D721Med (cell line): ENCODE measurements at places on chromosomes 13 and 19.
A peak's percentile ranks its signal among the peaks of the same experiment; 100 is the strongest.

DNA sequence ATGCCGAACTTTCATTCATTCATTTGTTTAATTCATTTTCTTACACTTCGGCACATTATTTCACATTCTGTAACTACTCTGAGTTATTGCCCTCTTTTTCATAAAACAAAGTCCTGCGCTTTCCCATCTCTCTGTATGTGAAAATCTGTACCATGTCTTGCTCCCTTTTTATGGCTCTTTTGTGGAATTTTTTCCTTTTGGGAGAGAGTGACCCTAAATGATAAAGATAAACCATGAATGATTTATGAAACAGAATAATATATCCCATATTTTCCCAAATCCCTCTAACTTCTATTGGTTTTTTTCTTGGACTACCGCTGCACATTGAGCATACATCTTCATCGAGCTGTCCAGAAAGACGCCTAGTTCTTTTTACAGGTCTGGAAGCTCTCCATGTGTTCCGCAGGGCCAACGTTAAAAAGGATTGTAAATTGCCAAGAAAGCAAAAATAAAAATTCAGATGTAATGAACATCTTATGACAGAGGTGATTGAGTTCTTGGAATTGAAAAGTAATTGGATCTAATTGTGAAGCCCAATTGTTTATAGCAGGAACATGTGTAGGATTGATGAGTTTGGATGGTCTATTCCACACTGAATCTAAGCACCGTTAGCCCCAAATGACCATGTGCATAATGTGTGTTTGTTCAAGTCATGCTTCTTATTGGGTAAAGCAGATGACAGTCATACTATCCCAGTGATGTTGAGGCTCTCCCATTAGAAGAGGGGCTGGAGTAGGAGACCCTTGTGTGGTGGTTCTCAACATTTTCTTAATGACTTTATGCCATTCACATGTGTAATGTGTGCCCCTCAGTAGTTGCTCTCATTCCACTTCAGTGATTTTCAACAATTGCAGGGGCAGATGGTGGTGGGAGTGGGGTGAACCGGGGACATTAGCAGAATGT is 378.9 kb downstream of the DLEU7 start:
- no peak for DNase-seq

DNA sequence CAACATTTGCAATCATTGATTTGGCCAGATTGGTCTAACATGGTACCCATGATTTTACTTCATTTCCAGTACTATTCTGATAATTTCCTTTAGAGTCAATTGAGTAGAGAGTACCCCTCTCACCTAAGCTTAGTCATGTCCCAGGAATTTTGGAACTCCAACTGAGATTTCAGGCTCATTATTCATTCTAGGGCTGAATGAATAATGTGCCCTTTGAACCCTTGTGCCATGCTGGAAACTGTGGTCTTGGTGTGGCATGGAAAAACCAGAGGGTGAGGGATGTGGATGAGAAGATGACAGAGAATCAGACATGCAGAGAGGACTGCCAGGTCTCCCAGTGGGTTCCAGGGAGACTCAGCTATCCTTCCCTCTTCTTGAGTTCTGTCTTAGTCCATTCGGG is 30.2 kb downstream of the ITM2B start:
- no peak for DNase-seq

- DNase-seq: no peak
Observed at GRCh38 chr19:45906221-45906620, 3.8 kb upstream of the MYPOP start.

GRCh38 chr19:1852581-1853128 is 4.4 kb upstream of the REXO1 start:
- no peak for DNase-seq

- no peak for DNase-seq
Observed at GRCh38 chr13:98974053-98974452, 3.8 kb downstream of the DOCK9 start.

DNA sequence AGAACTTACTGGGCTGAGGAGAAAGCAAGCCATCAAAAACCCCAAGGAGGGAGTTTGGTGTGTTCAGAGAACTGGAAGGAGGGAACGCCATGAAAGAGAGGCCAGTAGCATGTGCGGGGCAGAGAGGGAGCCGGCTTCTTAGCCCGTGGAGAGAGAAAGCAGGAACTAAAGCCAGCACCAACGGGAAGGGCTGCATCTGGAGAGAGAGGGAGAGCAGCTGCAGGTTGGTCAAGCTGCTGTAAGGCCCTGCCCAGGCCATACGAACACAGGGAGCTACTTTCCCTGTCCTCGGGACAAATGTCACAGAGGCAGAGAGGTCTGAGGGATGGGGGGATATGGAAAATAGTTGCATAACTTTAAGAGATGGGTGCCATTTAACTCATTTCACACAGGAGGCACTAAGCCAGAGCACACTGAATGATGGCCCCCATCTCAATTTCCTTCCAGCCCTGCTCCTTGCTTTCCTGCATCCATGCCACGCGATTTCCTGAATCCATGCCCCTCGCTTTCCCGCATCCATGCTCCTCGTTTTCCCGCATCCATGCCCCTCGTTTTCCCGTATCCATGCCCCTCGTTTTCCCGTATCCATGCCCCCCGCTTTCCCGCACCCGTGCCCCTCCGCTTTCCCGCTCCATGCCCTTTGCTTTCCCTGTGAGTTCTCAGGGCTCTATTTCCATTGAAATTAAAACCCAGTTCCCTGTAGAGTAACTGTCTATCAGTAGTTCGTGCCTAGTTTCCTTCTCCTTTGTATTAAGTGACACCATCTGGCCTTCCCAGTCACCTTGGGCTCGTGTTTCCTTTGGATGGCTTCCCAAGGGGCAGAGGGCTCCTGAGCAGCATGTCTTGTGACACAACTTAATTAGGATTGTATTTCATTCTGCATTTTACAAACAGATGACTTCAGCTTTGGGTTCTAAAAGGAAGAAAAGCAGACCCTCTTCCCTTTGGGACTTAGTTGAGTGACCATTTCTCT is 31.5 kb upstream of the TPT1 start:
- no peak for DNase-seq

DNA sequence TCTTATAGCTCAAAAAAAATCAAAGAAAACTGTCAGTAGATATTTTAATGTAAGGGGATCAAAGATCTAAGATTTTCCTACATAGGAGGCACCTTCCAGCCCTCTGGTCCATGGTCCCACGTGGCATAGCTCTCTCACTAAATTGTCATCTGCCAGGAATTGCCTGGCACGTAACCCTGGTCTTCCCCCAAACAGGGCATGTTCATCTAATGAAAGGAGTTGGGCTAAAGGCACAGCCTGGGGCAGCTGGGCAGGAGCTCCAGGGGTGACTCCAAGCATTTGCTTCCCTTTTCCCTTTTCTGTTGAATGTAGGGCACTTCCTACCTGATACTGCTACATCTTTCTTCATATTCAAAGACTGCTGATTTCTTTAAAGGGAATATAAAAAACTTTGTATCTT is 148.7 kb downstream of the COL4A1 start:
- no peak for DNase-seq

DNA sequence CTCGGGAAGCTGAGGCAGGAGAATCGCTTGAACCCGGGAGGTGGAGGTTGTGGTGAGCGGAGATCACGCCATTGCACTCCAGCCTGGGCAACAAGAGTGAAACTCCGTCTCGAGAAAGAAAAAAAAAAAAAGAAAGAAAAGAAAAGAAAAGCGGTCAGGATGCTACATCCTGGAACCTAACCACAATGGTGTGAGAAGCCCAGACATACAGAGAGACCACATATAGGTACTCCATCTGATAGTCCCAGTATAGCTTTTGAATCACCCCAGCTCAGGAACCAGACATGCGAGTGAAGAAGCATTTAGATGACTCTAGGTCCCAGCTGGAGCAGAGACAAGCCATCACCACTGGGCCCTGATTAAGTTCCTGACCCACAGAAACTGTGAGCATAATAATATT is 3.2 kb downstream of the IFNL1 start:
- no peak for DNase-seq

DNA sequence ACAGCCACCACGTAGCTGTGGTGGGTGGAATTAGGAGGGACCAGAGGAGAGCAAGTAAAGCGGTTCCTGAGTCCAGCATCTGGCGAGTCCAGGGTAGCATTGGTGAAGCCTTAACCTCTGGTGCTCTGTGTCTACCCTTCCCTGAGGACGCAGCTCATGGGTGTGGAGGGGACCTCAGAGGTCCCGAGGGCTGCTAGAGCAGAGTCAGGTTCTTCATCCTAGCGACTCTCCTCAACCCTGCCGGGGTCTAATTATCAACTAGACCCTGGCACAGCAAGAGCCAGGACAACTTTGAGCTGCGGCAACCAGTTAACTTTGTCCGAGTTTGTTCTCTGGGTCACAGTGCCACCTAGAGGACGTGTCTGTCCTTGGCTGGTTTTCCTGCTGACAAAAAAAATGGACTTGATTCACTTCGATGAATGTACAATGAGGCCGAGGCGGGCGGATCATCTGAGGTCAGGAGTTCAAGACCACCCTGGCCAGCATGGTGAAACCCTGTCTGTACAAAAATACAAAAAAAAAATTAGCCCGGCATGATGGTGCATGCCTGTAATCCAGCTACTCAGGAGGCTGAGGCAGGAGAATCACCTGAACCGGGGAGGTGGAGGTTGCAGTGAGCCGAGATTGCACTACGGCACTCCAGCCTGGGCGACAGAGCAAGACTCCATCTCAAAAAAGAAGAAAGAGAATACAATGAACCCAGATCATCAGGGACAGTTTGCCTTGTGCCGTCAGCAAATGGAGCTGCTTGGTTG is 25.0 kb downstream of the TSSK6 start:
- peak; percentile 89 for DNase-seq

DNA sequence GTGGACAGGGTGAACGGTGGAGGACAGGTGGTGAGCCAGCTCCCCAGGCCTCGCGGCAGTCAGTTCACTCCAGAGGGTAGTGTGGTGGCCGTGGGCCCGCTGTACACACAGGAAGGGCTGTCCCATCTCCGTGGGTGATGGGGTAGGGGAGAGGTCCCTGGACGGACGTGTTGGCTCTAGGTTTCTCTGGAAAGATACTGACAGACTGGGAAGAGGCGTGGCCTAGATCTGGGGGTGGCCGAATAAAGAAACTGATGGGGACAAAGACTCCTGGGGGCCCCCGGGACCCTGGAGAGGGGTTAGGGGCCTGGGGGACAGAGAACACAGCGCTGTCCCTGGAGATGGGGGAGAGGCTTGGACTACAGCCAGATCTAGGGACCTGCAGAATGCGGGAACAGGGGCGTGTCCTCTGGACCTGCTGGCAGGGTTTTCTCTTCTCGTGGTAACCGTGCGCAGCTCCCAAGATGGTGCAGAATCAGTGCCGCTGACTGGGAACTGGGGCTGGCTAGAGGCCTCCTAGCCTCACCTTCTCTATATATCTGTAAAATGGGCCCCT is 4.0 kb upstream of the PRAM1 start:
- DNase-seq: no peak

DNA sequence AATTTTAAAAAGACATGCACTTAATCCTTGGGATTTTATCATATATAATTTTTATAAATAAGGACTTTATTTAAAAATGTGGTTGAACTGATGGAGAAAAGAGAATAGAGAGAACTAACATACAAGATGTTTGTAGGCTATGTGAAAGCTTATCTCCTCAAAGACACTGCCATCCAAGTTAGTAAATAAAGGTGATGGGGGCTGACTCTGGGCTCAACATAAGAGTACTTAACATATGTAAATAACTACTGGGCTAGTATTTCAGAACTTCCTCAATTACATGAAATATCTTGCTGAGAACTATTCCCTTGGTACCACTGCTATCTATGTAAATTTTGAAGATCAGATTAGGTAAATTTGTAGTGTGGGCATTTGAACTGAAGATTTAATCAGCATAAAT is 1017.3 kb upstream of the PCDH20 start:
- DNase-seq: no peak

DNA sequence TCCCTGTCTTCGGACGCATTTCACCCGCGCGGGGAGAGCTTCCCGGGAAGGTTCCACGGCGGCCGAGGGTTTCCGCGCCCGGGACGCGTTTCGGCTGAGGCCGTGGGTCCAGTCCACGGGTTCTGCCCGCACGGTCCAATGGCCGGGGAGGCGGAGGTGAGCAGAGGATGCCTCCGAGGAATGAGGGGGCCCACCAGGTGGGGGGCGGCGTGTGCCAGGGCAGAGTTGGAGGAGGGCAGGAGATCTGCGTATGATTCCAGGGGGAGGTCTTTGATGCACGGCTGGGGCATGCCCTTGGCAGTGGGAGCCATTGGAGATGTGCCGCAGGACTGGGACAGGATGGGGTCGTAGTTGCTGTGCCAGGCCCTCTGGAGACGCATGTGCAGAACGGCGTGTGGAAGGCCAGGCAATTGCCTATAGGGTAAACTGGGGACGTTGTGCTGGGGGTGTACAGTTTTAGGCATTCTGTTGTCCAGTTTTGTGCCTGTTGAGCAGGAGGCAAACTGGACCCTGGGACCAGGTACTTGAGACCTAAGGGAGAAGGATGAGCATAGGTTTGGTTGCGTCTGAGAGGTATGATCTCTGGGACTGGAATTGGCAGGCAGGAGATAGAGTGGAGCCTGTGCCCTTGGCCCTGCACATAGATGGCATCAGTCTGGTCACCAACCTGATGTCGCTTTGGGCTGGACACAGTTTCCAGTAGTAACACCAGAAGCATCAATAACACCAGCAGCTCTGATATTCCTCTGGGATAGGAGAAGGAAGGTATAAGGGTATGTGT is 751 bp downstream of the ZNF584 start:
- DNase-seq: no peak

DNA sequence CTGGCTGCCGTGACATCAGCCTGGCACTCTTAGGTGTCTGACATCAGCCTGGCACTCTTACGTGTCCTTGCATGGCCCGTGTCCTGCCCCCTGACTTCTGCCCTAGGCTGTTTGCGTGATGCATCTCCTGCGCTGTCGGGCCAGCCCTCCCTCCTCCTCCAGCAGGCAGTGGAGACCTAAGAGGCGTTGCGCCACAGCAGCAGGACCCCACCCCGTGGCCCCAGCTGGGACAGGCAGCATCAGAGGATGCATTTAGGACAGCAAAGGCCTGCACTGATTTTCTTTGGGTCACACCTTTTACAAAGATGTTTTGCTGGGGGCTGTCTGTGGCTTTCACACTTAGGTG is 65.3 kb downstream of the GPR12 start:
- DNase-seq: no peak

GRCh38 chr19:29532097-29532496 is 6.3 kb downstream of the VSTM2B start:
- no peak for DNase-seq

DNA sequence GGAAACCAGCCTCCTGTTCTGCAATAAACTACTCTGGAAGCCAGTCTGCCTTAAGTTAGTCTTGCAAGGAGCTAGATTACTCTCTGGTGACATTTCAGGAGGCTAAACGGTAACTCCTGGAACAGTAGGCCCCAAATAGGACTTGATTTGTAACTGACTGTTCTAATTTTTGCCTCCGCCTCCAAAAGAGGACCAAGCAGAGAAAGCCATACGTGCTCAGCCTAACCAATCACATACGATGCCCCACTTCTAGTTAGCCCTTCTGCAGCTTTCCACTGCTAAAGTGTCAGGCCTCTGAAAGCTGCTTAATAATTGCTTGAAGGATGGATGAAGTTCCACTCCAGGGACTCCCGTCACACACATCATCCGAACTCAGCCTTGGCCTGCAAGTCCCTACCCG is 744 bp downstream of the ZNF805 start:
- DNase-seq: no peak

GRCh38 chr13:30158774-30159445 is 148.4 kb downstream of the KATNAL1 start:
- no peak for DNase-seq

- no peak for DNase-seq
Observed at GRCh38 chr13:37657956-37658355, 59.4 kb upstream of the POSTN start.
